Skeletal muscle cell (primary cell): ENCODE measurements at places on chromosomes 7 and 10.

DNA sequence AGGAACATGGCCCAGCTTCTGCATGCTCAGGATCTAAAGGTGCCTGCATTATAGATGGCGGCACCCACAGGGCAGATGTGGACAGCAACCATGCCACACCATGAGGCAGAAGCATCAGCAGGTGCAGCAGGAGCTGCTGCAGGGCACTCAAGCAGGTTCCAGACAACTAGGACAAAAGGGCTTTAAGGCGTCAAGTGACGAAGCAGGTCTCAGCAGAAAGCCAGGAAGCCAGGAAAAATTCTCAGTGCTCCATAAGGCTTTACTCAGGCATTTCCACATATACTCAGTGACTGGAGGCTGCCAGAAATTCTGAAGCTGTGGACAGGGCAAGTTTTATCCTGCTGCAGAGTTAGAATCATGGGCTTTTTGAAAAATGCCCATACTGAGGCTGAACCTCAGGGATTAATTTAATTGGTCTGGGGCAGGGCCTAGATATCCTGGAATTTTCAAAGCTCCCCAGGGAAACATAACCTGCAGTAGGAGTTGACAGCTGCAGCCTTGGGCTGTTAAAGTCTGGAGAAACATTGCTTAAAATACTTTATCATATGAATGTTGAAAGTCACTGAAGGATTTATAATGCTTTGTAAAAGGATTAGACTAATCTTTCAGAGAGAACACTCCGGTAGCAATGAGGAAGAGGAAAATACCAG, 68.1 kb upstream of the RNF148 start:
- peak; percentile 27 for DNase-seq

DNA sequence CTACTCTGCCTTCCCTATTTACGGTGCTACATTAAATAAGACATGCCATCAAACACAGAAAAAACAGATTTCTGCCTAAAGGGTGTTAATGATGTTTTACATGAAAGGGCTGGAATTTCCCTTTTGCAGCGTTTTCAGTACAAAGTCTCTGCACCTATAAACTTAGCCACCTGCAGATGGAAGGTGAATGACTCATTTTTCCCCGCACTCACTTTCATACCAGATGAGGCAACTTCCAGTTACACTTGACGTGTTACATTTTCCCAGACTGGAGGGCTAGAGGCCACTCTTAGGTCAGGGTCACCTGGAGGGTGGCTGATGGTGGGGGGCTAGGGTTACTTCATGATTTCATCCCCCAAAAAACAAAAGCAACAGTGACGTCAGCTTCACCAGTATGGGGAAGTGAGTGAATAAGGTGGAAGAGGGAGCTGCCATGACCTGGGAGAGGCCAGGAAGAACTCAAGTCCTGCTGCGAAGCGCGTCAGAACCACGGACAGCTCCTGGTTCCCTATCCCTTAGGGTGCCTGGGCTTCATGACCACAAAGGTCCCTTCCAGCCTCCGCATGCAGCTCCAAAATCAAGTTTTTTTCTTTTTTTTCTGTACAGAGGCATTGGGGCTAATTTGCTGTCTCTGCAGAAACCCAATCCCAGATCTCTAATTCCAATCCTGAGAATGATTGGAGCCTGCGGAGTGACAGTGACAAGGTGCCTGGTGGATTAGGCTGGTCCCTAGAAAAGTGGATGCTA, 94.0 kb downstream of the ADARB2 start:
- DNase-seq = no peak

DNA sequence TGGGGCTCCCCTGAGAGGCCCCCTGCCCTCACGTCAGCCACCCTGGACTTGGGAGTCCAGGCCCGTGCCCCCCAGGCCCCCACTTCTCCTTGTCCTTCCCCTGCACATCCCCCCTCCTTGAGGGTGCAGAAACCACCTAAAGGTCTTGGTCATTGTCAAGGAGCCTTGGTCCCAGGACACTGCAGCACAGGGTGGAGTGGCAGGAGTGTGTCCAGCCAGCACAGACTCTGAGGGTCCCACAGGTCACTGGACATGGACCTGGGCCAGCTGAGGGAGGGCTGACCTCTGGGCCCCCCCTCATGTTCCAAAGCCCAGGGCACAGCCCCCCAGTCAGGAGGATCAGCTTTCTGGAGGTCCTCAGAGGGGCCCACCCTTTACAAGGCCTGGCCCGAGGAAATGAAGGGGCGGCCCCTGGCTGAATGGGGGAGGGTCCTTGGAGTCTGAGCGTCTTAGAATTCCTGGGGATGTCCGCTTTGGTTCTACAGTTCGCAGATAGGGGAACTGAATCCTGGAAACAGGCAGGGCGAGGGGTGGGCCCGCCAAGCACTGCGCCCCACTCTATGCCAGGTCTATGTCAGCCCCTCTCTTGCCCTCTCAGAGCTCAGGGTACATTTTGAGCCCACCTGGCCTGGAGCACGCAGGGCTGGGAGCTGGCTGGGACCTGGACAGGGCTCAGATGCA, 54.0 kb downstream of the PWWP2B start:
- DNase-seq = no peak

- no peak for DNase-seq
These were observed 19.4 kb downstream of the MCM10 start for GRCh38 chr10:13180788-13181187.

GRCh38 chr10:76695069-76695468, 942.5 kb downstream of the KCNMA1 start:
- no peak for DNase-seq

GRCh38 chr10:129339191-129339590, 127.8 kb upstream of the MGMT start:
- no peak for DNase-seq

GRCh38 chr10:112246-112645, 23.0 kb upstream of the ZMYND11 start:
- DNase-seq = no peak

GRCh38 chr10:133329491-133330202, 7.0 kb downstream of the CALY start:
- no peak for DNase-seq

DNA sequence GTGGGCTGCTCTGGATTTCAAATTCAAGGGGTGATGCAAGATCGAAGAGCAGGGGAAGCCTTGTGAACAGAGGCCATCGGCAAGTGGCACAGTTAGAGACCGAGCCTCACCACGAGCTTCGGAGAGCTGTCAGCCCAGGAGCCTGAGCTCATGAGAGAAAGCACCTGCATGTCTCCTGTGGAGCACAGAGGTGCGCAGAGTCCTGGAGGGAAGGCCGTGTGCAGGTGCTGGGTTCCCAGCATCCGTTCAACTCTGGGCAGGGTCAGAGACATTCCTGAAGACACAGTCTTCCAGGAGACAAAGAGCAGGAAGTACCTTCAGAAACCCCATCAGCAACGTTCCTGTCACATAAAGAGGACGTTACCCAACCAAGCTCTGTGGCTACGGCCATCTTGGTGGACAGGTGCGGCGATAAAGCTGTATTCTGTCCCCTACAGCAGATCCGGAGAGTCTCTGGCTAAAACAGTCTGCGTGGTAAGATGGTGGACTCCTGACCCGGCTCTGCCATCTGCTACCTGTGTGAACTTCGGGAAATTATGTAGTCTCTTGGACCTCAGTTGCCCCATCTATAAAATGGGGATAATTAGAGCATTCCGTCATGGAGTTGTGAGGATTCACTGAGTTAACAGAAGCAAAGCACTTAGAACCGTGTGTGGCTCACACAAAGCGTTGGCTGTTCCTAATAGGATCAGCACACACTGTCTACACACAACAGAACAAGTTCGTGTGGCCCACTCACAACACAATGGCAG, 40.6 kb downstream of the NOD1 start:
- no peak for DNase-seq
